Stimulated activated CD4-positive, alpha-beta T cell treated with anti-CD3 and anti-CD28 coated beads, Interleukin-2, amount 100 ng/mL, for 24 hours (primary cell): ENCODE measurements at places on chromosomes 6 and 20.
A peak's percentile ranks its signal among the peaks of the same experiment; 100 is the strongest.

DNA sequence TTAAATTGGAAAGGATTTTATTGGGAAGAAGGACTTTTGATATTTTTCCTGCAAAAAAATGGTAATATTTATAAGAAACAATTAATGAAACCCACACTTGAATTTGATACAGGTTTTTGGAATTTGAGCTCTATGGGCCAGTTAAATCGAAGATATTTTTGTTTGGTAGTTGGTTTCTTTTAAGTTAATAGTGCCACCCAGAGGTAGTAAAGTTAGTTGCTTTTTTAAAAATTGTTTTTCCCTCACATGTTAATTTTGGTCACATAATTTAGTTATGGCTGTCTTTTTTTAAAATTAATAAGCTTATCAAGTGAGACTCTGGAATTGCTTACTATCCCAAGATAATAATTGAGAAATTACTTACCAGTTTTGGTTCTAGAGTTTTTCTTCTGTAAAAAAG, 7.1 kb downstream of the PRIM2 start:
- DNase-seq = no peak

DNA sequence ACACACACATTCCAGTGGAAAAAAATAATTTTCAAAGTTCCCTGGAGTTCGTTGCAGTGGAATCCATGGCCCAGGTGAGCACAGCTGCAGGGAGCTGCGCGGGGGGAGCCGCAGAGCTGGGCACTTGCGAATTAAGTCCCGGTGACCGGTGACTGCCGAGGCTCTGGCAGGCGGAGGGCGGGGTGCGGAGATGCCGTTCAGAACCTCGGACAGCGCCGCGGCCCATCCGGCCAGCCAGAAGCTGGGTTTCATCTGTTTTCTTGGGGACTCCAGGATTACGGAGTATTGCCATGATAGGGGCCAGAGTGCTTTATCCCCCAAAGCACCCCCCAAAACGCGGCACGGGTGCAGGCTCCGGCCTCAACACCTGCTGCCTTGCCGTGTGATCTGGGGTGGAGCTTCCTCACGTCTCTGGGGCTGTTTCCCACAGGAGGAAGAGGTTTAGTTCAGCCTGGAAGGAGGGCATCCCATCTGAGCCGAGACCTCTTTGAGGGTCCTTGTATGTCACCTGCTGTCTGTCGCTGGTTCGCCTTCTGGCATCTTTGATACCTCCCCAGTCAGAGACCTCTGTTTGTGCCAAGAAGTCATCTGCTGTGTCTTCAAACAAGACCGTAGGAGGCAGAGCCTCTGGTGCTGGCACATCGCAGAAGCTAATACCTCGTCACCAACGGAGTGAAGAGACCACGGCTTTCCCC, 99.4 kb downstream of the YTHDF1 start:
- DNase-seq = peak; percentile 34

GRCh38 chr6:29907637-29908340, 34.5 kb upstream of the HLA-A start:
- DNase-seq = no peak

DNA sequence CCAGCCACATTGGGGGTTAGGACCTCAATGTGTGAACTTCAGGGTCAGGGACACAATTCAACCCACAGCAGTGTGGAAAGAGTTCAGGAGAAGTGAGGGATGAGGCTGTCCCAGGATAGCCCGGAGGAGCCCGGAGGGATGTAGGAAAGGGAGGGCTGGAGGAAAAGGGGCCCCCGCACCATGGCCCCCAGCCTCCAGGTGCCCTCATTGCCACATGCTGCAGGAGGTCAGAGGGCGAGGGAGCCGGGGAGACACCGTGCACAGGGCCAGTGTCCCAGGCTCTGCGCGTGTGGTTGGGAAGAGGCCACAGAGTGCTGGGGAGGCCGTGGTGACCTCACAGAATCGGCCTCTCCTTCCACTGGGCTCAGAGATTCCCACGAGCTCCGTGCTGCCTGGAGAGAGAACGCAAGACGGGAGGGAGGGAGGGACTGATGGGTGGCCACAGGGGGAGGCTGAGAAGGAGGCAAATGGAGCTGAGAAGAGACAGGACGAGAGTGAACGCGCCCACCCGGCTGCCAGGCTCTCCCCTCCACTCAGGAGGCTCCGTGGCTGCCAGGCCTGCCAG, 215.1 kb downstream of the DLL1 start:
- DNase-seq = no peak

GRCh38 chr6:118122161-118122725, 215.2 kb downstream of the SLC35F1 start:
- no peak for DNase-seq

GRCh38 chr6:166738386-166739116, 111.5 kb upstream of the RPS6KA2 start:
- no peak for DNase-seq

DNA sequence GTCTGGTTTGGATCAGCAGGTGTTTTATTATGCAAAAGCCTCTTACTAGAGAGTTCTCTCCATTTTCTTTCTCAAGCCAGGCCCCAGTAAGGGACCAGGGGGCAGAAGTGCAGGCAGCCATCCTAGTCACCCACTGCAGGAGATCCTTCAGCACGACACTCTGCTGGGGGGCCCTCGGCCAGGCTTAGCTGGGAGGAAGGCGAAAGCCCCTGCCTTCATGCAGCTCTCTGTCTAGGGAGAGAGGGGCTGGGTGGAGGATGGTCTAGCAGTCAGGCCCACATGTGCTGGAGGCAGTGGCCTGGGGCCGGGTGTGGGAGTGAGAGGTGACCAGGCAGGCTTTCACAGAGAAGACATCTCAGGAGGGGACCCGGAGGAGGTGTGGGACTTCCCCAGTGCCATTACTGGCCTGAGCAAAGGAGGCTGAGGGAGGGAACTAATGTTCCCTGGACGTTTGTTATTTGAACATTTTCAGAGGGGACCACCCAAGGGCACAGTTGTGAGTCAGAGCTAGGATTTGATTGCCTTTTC, 33.5 kb upstream of the VSTM2L start:
- DNase-seq = no peak

DNA sequence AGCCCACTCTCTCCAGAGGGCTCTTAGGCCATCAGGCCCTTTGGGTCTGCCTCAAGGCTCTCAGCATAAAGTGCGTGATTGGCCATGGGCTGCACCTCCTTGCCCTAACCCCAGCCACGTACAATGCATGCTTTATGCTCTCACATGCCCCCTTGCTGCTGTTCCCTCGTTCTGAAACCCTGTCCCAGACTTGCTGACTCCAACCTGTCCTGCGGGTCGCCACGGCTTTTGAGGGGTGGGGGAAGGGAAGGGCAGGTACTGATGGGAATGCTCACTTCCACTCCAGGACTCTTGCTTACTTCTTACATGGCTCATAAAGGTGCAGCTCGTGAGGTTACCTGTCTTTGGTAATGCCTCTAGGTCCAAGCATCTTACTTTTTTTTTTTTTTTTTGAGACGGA, 6.0 kb downstream of the ARMC12 start:
- no peak for DNase-seq

- DNase-seq = no peak
Measured at GRCh38 chr6:1336246-1336843, 24.4 kb downstream of the FOXQ1 start.

DNA sequence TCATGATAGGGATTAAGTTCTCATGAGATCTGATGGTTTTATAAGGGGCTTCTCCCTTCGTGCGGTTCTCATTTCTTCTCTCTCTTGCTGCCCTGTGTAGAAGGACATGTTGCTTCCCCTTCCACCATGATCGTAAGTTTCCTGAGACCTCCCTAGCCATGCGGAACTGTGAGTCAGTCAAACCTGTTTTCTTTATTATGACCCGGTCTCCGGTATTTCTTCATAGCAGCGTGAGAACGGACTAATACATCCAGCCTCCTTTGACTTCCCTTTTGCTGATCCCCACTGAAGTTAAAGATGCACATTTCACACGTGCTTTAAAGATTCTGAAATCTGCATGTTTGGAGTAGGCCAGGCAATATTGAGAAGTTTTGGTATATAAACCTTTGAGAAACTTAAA, 543.1 kb downstream of the PRKN start:
- DNase-seq = no peak

- no peak for DNase-seq
Measured at GRCh38 chr6:64860203-64860602, 846.8 kb downstream of the EYS start.

GRCh38 chr6:52416629-52417151, 3.5 kb upstream of the EFHC1 start:
- DNase-seq = no peak

- DNase-seq = no peak
Measured at GRCh38 chr20:18666803-18667415, 79.1 kb downstream of the DTD1 start.

DNA sequence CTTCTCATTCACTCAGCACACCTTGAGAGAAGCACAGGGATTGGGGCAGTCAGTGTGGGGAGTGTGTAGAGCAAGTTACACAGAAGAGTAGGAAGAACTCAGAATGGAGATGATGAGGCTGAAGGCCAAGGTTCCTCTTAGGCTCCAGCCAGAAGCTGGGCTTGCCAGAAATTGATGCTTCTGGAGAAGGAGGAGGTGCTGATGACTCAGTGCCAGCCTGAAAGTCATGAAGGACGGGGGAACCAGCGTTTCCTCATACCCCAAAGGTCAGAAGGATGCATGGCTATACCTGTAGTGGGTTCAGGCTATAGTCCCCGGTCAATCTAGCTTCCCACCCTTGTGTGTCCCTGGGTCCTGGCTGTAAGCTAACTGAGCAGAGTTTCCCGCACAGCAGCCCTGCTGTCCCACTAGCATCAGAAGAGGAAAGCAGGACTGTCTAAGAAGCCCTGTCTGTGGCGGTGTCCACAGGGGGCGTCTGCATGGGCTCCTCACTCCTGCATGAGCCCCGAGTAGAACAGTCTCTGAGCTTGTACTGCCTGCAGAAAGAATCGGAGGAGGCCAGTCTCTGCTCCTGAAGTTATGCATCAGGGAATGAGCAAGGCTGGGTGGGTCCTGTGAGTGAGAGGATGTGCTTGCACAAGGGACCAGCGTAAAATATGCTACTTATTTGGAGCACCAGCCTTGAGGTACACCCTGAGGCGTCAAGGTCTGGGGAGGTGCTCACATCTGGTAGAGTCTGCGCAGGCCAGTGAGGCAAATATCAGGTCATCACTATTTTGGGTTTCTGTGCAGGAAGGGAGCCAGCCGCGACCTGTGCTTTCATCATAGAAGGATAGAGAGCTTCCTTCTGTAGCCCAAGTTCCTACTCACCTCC, 148.5 kb downstream of the MRPL14 start:
- no peak for DNase-seq

DNA sequence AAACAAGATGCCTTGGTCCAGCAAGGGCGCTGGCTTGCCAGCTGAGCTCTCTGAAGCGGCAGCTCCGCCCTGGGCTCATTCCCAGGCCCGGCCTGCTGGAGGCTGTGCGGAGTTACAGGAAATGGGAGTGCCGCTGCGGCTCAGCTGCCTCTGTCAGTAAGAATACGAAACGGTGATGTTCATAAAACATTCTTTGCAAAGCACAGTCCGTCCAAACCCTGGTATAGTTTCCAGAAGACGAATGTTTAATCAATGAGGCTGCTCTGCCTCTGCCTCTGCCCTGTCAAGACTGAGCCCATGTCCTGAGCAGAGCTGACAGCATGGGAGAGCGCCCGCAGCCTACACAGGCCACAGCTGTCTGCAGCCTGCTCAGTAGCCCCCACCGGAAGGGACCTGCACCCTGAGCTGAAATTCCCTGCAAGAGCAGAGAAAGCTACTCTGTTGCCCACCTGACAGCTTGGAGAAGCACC, 153.3 kb upstream of the SNX9 start:
- DNase-seq = no peak

DNA sequence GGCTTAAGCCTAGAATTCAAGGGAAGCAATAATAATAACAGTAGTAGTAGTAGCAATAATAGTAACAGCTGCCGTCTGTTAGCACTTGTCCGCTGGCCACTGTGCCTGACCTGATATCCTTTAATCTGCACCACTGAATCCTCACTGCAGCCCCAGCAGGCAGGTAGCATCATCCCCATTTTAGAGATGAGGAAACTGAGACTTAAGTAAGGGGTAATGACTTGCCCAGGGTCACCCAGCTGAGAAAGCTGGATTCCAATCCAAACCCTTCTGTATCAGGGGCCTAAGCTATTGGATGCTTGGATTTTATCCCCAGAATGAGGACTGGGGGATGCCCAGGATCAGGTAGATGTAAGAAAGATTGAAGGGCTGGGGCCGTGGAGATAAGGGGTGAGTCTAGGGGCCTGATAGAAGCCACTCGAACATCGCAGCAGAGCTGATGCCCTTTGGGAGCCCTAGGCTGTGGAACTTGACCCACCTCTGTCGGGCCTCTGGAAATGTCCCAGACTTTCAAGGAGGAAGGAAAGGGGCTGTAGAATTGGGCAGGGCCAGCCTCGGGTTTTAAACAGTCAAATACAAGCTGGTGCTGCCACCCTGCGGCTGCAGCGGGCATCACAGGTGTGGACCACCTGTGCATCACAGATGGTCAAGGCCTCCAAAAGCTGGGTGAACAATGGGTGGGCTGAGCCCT, 102.1 kb upstream of the MYL9 start:
- DNase-seq = peak; percentile 80

DNA sequence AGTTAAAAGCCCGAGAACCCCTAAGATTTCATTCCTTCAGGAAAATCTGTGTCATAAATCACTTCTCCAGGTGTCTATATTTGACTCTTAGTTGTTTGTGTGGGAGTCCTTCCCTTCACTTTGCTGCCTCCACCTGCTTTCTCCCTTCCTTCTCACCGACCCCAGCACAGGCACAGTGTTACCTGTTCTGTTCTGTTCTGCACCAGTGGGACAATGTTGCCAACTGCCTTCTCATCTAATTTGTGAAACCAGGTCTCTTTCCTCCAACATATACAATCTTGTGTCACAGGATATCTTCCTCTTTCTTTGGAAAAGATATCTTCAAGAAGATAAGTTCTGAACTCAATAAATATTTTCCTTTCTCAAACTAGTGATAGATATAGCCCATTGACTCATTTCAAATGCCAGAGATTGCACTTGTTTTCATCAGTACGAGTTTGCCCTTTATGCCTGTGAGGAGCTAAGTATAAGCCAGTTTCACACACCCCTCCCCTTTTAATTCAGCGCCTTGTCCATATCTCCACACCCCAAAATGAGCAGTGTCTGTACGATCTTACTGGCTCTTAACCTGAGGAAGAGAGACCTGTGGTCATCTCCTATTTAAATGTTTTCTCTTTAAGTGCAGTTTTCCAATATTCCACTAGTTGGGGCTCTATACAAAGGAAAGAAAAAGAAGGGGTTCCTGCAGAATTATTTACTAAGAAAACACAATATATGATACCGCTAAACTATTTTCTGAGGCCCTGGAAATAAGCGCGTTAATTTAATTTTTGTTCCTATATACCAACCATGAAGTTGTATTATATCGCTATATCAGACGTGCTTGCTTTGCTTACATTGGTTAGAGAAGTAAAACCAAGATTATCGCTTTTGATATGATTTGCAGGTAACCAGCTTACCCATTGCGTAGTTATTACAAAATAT, 81.6 kb upstream of the PREP start:
- DNase-seq = no peak
